ENCODE measurements at places on chromosomes 11 and 22.

DNA sequence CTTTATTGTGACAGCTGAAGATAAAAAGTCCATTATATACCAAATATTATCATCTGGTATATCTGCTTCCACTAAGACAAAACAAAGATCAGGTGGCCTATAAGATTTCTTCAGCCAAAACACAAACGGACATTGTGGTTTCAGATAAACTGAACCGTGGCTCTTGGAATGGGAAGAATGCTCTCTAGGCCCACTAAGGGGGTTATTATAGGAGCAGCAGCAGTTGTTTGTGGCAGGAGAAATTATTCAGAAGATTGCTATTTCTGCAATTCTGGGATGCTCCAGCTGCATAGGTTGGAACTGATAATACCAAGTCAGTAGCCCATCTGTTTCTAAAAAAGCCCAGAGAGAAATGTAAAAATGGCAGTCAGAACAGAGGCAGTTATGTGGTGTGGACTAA lies 145.3 kb downstream of the NCAM1 start:
- no peak for DNase-seq

DNA sequence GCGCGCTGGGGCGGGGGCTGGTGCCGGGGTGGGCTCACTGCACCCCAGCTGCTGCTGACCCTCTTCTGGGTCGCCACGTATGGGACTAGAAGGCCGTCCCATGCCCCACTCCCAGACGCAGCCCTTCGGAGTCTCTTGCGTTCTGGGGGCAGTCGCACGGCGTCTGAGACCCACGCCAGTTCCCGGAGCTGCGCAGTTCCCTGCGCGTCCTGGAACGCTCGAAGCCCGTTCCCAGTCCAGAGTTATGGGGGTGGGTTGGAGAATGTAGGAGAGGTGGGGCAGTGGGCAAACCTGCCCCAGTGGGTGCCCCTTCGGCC lies 375 bp downstream of the LAYN start:
- no peak for DNase-seq

- no peak for DNase-seq
Observed at GRCh38 chr11:111298413-111299100, at the start of gene POU2AF3. Gene POU2AF3 (plus strand): TSS chr11:111298546. CDS start chr11:111298582, 36 bp downstream.

DNA sequence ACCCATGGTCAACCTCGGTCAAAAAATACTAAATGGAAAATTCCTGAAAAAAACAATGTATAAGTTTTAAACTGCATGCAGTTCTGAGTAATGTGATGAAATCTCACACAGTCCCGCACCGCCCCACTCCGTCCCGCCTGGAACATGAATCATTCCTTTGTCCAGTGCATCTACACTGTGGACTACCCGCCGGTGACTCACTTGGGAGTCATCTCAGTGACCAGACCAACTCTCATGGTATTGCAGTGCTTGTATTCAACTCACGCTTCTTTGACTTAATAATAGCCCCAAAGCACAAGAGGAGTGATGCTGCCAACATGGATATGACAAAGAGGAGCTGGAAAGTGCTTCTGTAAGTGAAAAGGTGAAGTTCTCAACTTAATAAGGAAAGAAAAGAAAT lies 48.8 kb downstream of the ARHGAP32 start:
- peak; percentile 79 for DNase-seq

DNA sequence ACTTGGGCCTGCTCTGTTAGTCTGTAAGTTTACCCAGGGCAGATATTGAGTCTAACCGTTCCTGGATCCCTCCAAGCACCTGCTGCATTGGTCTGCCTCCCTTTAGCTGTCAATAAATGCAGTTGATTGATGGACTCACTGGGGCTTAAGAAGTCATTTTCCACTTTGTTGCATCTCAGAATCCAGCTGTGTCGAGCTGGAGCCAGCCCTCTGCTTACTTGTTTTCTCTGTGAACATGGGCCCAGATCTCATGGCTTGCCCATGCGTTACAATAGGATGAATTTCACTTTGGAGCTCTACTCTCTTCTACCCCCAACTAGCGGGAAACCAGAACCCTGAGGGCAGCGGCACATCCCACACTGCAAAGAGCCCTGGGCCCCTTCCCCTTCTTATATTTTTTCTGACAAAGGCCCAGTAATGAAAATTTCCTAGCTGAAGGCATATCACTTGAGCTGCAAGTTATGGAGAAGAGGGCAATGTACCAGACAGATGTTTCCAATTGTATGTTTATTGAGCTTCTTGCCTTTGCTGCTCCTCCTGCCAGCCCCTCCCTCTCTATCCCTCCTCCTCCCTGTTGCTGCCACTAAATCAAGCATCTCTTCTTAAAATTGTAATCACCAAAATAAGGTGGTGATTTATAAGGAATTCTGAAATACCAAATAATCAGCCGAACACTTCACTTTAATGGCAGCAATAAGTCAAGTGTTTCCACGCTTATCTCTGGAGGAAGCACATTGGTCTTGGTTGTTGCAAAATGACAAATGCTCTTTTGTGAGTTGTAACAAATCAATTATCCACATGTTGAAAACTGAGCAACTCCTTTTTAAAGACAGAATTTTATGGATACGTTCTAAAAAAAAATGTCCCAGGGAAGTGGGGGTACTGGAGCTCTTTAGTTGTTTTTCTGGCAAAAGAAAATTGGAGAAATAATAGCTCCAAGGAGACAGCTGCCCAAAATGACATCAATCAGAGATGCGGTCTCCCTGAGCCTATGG lies 212.3 kb upstream of the ZBED5 start:
- no peak for DNase-seq
